ENCODE measurements at places on chromosomes 12 and 14.

- DNase-seq, result no peak
Measured at GRCh38 chr12:31205054-31205453, 120.9 kb downstream of the SINHCAF start.

- no peak for DNase-seq
Measured at GRCh38 chr12:126570566-126570965, 1505.3 kb downstream of the AACS start.

DNA sequence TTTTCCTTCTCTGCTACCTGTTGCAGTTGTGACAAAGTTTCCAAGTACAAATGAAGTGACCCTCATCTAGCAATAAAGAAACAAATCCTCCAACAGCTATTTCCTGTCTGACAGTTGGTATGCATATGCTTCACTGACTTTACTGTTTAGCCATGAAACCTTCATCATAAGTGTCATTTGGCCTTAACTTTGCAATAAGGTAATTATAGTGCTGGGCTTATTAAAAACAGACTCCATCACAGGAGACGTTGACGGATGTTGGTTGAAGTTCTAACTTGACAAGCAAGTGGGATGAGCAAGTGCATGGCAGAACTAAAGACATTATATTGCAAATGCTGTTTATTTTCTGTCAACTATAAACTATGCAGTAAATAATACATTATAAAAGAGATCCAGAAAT lies 425.2 kb downstream of the RPS29 start:
- no peak for DNase-seq

DNA sequence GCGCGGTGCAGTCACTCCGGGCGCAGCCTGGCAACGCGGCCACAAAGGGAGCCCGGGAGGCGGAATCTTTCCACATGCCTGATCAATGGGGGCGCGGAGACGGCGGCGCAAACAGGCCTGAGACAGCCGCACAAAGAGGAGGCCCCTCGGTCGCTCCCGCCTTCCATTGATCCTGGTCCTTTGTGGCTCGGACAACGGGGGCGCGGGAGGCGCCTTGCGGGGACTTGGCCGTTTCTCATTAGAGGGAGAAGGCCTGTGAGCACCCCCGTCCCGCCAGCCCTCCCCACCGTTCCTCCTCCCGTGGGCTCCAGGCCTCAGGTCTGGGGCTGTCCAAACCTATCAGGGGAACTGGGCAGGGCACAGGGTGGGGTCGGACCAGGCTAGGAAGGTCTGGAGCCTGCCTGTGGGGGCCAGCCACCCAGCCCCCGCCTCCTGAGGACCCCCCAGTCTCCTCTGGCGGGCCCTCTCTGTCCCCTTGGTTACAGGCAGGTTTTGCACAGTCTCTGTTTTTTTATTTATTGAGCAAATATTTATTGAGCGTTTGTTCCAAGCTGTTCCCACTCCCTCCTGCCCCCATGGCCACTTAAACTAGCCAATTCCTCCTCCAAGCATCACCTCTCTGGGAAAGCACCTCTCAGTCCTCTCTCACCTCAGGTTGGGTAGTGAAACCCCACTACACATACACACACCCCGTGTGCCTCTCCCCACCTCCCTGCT lies 29.0 kb upstream of the MSI1 start:
- DNase-seq, result no peak

GRCh38 chr14:70700955-70701585 lies 59.4 kb downstream of the TTC9 start:
- no peak for DNase-seq

DNA sequence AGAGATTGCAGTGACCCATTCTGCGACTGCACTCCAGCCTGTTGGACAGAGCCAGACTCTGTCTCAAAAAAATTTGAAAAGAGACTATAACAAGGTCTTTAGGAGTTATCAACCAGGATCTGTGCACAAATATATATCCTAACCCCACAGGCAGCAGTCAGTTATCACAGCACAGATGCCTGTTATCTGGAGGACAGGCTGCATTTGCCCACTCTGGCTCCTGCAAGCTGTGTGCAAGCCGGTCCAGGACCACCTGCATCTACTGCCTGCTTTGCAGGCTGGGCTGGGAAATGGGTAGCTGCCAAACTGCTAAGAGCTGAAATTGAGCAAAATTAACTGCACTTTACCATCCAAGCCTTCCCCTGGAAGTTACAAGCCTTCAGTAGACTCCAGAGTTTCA lies 21.4 kb upstream of the RCOR1 start:
- DNase-seq, result no peak

- no peak for DNase-seq
Measured at GRCh38 chr12:8781381-8782127, 40.9 kb upstream of the A2ML1 start.
